ENCODE measurements at places on chromosomes 11 and 22.

- DNase-seq, result no peak
Observed at GRCh38 chr22:27903805-27904473, 15.1 kb downstream of the PITPNB start.

- DNase-seq, result no peak
Observed at GRCh38 chr11:71373791-71374454, 74.3 kb downstream of the DHCR7 start.

DNA sequence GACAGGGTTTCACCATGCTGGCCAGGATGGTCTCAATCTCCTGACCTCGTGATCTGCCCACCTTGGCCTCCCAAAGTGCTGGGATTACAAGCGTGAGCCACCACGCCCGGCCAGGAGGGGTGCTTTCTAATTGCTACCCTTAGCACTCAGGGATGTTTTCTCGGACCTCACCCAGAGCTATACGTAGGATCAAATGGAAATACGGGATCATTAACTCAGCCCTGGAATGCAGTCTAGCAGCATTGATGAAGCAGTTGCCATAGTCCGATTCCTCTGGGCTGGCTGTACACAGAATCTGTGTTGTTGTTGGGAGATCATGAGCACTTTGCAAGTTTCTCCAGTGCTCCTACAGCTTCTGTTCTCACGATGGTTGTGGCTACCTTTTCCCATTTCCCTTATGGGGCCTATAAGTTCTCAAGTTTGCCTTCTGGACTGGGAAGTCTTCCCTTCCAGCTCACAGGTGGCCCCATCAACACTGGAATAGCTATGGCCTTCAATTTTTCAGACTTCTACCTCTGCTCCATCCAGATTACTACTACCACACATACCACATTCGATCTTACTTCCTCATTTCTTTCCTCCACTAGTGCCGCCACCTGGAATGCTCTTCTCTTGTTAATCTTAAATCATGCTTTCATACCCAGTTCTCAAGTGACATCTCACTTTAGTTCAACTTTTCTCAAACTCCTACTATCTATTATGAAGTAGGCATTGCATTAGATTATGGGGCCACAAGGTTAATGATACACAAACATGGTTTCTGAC, 16.1 kb upstream of the PCF11 start:
- DNase-seq, result no peak

- DNase-seq, result no peak
Observed at GRCh38 chr22:44366372-44367300, 53.9 kb upstream of the SHISAL1 start.

DNA sequence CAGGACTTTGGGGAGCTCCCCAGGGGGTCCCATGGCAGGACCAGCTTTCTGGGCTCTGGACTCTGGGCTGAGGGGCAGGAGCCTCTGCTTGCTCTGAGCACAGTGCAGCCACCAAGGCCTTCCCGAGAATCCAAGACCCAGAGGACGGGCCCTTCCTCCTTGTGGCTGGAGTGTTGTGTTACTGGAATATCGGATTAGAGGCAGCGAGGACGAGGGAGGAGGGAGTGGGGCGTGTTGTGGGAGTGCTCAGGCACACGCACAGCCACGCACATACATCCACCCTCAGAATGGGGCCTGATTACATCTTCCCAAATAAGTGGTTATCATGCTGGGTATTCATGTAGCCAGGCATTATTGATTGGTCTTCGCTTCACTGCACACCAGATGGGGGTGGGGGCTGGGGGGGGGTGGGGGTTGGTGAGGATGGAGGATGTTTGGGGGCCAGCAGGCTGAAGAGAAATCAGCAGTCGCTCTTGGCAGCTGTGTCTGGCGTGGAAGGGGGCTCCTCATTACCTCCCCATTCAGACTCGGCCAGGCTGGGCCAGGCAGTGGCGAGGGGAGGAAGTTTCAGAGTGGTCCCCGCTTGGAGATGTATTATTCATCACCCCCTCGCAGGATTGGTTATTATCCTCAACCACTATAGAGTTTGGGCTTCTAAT, 120.9 kb downstream of the ST3GAL4 start:
- DNase-seq, result peak; percentile 45

DNA sequence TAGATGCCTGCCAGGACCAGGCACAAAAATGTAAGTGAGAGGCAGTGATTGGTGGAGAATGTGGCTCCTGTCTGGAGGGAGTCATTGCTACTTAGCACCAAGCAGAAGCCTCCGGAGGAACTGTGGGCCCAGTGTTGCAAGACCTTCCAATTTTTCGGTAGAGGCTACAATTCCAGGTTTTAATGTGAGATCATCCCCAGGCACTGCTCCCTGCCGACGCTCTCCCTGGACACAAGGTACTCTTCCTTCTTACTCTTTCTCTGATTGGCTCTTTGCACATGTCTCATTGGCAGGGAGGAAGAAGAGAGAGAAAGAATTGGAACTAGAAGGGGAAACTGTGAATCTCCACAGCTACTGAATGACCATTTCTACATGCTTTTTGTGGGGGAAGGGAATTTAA, 53.7 kb upstream of the EP300 start:
- no peak for DNase-seq

GRCh38 chr22:24393012-24393559, 34.3 kb upstream of the ADORA2A start:
- no peak for DNase-seq

- DNase-seq, result peak; percentile 93
Observed at GRCh38 chr22:50306753-50307749, at the start of gene PLXNB2. Gene PLXNB2 (minus strand): TSS chr22:50307646. CDS start chr22:50290584, 17,062 bp downstream.

DNA sequence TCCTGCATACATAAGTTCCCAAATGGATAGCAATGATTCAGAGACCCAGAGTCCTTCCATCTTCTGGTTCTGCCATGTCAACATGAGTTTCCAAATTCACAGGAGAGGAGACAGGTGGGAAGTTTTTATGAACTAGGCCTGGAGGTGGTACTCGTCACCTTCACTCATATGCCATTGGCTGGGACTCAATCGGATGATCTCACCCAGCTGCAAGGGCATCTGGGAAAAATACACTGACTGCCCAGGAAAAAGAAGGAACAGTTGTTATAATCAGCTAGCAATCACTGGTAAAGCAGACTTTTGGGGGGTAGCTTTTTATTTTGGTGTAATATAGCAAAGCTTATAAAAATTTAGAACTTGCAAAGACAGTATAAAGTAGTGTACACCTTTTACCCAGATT, 83.9 kb downstream of the OTOG start:
- DNase-seq, result no peak

GRCh38 chr11:76181371-76181770, 24.9 kb downstream of the WNT11 start:
- no peak for DNase-seq

DNA sequence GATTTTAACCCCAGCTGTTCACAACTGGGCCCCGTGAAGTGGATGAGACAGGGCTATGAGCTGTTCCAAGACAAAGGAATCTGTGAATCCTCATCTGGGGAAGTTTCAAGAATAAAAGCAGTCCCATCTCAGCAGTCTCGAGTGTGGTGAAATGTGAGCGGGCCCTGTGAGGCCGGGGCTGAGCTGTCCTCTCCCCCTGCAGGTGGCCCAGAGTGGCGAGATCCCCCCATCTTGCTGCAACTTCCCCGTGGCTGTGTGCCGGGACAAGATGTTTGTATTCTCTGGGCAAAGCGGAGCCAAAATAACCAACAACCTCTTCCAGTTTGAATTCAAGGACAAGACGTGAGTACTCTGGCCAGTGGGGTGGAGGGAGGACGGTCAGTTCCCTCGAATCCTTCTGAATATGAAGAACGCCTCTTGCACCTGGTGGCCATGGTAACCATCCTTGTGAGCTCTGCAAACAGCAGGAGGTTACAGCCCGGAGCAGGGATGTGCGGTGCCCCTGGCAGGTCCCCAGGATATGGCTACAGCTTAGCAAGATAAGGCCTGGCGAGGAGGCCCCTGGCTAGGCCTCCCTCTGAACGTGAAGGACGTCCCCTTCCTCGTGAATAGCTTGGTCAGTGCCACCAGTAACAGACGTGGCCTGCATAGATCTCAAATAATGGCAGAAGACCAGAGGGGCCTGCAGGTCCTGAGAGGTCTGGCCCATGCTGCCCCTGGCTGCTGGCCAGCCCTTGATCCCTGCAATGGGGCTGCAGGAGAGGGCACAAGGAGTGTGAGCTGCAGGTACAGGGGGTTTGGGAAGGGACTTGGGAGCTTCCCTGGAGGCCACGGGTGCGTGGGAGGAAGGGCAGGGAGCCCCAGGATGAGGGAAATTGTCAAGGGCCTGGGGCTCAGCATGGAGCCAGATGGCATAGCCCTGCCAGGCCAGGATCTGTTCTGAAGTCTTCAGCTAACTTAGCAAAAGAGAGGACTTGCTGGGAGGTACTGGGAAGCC, 8.4 kb downstream of the LZTR1 start:
- no peak for DNase-seq

GRCh38 chr11:13269775-13270174, 7.8 kb upstream of the BMAL1 start:
- DNase-seq, result no peak

DNA sequence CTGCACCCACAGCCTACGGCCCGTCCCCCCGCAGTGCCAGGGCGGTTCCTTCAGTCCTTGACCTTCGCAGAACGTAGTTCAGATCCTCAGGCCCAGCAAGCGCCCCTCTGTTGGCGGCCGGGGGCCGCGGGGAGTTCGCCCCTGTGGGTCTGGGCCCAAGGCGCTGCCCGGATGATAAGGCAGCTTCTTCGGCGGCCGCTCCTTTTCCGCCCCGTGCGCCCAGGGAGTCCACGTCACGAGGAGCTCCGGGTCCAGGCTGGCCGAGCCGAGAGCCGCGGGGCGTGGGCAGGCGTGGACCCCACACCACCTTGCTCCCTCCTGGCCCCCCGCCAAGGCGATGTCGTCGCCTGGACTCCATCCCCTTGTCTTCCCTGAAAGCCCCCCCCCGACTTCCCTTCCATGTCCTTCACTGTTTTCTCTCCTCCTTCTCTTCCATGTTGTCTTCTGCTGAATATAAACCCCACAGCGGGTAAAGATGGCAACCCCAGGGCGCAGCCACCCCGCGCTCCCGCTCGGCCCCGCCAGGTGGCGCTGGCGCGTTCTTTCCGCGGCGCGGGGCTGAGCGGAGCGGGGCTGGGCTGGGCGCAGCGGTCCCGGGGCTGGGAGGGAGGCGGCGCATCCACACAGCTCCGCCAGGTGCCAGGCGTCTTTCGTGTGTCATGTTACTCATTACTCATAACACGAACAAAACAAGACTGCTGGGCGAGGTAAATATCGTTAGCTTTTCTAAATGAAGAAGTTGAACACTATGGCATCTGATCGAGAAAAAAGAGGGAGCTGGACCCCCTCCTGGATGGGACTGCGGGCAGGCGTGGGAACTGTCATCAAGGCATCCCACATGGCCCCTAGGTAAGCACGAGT, 321.0 kb downstream of the NTM start:
- DNase-seq, result peak; percentile 80

GRCh38 chr11:85517272-85517671, 109.9 kb downstream of the DLG2 start:
- DNase-seq, result no peak

DNA sequence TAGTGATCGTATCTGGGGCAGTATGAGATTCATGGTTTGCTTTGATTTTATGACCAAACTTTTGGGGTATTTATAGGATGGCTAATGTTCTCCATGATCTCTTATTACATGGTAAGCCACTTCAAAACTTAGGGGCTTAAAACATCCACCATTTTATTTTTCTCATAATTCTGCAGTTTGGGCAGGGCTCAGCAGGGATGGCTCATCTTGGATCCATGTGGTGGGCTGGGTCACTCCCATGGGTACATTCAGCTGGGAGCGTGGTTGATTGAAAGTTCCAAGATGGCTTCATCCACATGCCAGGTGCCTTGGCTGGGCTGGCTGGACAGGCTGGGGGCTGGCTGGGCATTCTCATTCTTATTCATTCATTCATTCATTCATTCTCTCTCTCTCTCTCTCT, 30.5 kb upstream of the FGF19 start:
- no peak for DNase-seq

DNA sequence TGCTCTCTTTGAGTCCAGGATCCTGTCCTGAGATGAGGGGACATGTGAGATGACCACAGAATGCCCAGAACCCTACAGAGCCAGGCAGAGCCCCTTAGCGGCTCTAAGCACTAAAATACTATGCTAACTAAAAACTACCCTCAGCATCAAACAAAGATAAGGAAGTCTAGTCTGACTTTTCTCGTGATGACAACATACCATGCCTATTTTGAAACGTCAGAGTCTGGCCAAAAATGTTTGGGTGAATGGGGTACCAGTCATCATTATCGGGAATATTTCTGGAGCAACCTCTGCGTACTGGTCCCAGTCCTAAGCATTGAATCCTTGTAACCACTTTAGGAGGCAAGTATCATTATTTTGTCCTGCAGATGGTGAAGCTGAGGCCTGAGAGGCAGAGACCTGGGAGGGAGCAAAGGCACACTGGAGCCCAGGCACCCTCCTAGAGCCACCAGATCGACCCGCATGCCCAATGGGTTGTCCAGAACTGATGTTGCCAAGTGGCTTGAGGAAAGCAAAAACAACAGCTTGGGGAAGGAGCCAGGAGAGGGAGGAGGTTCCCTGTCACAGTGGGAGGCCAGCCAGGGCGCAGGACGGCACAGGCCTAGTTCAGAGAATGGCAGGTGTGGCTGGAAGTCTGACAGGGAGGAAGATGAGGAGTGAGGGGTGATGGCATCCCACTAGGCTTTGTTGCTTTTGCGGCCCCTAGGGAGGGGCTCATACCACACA, 7.2 kb upstream of the OSM start:
- DNase-seq, result no peak

- DNase-seq, result no peak
Observed at GRCh38 chr11:71213696-71214552, 38.5 kb downstream of the SHANK2 start.

GRCh38 chr22:37804881-37805809, 2.6 kb upstream of the GCAT start:
- DNase-seq, result peak; percentile 86

GRCh38 chr11:65036931-65037330, 4.1 kb upstream of the SAC3D1 start:
- no peak for DNase-seq

DNA sequence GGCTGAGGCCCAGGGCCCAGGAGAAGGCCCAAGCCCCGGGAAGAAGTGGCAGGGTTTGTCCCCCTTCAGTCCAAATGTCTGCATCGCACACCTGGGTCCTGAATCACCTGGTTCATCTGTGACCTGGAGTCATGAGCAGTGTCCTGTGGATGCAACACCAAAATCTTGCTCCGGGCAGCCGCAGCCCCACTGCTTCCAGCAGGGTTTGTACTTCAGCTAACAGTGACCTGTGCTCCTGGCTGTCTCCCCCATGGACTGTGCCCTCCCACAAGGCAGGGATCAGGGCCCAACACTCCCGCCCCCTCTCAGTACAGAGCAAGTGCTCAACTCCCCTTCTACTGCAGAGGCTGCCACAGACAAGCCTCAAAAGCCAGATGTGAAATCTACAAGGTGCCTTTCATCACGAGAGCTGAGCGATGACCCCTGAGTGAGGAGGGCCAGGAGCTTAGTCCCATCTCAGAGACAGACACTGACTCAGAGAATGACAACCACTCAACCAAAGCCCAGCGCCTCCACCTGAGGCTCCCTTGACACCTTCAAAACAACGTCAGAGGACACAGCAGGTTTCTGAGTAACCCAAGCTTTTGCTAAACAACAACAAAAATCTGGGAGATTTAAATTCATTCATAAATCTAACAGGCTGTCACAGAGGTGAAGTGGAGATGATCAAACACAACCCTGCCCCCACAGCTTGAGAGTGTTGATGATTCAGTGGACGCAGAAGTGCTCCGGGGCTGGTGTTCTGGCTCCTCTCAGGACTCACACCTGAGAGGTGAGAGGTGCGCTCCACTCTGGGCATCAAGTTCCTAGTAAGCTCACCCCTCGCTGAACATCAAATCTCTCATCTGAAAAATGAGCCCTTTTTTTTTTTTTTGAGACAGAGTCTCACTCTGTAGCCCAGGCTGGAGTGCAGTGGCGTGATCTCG, 3.4 kb downstream of the KIAA0930 start:
- DNase-seq, result no peak

GRCh38 chr11:126082251-126083109, 19.8 kb upstream of the CDON start:
- peak; percentile 54 for DNase-seq

All from neural progenitor cell (in vitro differentiated cells).